Activated CD8-positive, alpha-beta T cell treated with anti-CD3 and anti-CD28 coated beads for 36 hours (primary cell): ENCODE measurements at places on chromosomes 1 and 21. TPM values are rescaled to one million over a fixed set of nuclear protein-coding genes. Genes with fewer than 3 reads are reported as not detected.

The KCNJ10 gene
- 0.29 TPM for total RNA-seq

The TMPRSS15 gene
- total RNA-seq = not detected

- no peak for DNase-seq
- H3K4me3 ChIP-seq = no peak overlapping the region
- no peak overlapping the region for H3K27ac ChIP-seq
- no peaks in the 10 kb centered on the region for H3K4me1 ChIP-seq
- no peaks in the 10 kb centered on the region for H3K36me3 ChIP-seq
Observed at GRCh38 chr1:201719812-201720521, 109.0 kb upstream of the IPO9 start.

DNA sequence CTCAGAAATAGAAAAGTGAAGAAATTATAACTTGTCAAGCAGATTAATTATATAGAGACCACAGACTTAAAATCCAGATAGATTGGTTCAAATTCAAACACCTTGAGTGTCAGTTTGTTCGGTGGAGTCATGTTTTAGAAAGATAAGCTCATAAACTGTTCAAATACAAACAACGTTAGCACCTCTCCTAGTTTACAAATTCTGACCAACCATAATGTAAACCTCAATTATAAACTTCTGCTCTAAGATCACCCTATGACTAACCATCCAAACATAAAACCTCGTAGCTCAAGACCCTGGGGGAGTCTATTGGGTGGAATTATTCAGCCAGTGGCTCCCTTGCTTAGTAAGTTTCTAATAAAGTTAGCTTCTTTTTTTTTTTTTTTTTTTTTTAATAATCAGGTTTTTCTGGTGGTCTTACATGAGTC, 12.4 kb downstream of the CBR1 start:
- no peaks in the 10 kb centered on the region for H3K27me3 ChIP-seq
- no peak overlapping the region for H3K27ac ChIP-seq
- no peak for DNase-seq
- peaks cover 17% of the 10 kb centered on the region for H3K4me1 ChIP-seq

GRCh38 chr1:63010913-63011660, 227.2 kb downstream of the ATG4C start:
- no peak for DNase-seq
- peaks cover 5% of the 10 kb centered on the region for H3K27me3 ChIP-seq
- no peaks in the 10 kb centered on the region for H3K36me3 ChIP-seq
- no peak overlapping the region for H3K4me3 ChIP-seq
- H3K4me1 ChIP-seq = no peaks in the 10 kb centered on the region
- no peak overlapping the region for H3K27ac ChIP-seq

DNA sequence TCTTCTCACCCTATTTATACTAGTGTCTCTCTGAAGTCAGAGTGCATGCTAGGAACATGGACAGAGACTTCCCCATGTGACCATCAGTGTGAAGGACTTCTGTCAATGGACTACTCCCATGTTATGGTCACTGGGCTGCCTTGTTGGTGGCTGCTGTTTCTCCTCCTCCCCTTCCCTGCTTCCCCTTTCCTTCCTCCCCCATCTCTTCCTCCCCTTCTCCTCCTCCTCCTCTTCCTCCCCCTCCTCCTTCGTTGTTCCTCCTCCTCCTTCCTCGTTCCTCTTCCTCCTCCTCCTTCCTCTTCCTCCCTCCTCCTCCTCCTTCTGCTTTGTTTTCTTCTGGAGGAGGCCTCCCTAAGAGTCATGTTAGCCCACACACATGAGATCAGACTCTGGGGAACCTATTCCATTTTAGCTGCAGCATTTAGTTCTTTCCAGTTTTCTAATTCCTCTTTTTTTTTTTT, 35.8 kb downstream of the IER5 start:
- peaks cover 4% of the 10 kb centered on the region for H3K27me3 ChIP-seq
- no peak for DNase-seq
- peaks cover 17% of the 10 kb centered on the region for H3K4me1 ChIP-seq
- H3K36me3 ChIP-seq = no peaks in the 10 kb centered on the region
- H3K27ac ChIP-seq = no peak overlapping the region
- H3K4me3 ChIP-seq = no peak overlapping the region

GRCh38 chr21:31571879-31572278, 87.6 kb upstream of the SOD1 start:
- H3K4me3 ChIP-seq = no peak overlapping the region
- no peaks in the 10 kb centered on the region for H3K27me3 ChIP-seq
- DNase-seq = no peak
- H3K27ac ChIP-seq = no peak overlapping the region
- no peaks in the 10 kb centered on the region for H3K4me1 ChIP-seq

DNA sequence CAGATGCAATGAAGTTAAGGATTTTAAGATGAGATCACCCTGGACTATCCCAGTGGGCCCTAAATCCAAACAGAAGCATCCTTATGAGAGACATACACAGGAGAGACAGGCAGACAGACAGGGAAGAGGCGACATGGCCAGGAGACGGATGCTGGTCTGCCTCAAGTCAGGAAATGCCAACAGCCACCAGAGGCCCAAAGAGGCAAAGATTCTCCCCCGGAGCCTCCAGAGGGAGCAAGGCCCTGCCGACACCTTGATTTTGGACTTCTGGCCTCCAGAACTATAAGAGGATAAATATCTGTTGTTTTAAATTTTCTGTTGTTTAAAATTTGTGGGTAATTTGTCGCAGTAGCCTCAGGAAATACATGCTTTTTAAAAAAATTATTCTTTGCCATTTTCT, 116.4 kb downstream of the GLIS1 start:
- DNase-seq = no peak
- H3K4me3 ChIP-seq = no peak overlapping the region
- no peaks in the 10 kb centered on the region for H3K27me3 ChIP-seq

The VWA5B1 gene
- total RNA-seq = not detected

- no peaks in the 10 kb centered on the region for H3K36me3 ChIP-seq
- no peak overlapping the region for H3K4me3 ChIP-seq
- no peaks in the 10 kb centered on the region for H3K4me1 ChIP-seq
- DNase-seq = no peak
- no peak overlapping the region for H3K27ac ChIP-seq
Observed at GRCh38 chr1:60972841-60973364, 109.5 kb upstream of the NFIA start.

DNA sequence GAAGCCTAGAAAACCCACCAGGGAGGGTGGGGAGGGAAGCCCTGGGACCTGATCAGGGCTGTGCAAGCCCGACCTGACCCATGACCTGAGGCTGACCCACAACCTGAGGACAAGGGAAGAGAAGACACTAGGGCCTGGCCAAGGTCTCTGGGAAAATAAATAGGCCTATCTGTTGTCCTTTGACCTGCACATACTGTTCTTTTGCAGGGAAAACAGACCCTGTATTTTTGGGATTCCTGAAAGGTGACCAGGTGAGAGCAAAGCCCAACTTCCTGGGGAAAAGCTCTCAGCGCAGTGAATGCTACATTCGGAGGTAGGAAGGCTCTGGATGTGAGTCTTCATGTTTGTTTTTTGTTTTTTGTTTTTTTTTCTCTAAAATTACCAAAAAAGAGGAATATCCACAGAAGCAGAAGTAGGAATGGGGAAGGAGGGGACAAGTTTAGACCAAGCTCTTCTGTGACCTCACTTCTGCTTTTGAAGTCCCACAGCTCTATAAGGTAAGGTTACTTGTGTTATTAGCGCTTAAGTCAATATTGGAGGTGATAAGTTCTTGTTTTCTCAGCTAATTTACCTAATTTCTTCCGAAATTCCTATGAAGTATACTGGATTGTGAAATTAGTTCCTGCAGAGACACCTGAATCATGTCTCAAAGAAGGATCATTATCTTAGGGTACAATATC, 26.2 kb upstream of the LYST start:
- H3K4me3 ChIP-seq = no peak overlapping the region
- no peaks in the 10 kb centered on the region for H3K27me3 ChIP-seq

DNA sequence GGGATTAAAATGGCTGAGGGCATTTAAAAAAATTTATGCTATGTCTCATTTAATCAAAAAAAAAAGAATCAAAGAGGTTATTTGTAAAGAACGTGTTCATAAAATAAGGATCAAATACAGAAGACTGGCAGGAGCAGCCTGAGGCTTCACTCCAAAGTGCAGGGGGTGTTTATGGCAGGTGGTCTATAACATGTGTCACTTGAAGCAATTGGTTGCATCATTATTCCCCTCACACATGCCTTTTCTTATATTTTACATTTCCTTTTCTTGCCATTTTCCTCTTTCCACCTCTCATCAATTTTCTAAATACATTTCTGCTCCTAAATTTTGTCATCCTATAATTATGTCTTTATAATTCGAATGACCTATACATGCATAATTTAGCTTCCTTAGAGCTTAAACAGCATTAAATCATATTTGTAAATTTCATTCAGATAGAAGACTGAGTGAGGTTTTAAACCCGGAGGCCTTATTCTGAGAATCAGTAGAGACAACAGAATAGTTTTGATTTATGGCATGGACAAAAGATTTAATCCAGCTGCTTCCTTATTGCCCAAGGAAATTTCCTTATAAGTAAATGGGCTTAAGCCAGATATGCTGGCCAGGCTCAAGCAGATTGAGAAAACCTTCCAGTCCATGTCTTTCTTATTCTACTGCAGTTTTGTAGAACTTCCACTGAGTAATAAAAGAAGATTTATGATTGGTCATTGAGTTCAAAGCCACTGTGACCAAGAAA, 322.8 kb downstream of the TGFB2 start:
- H3K27ac ChIP-seq = no peak overlapping the region
- DNase-seq = no peak
- H3K36me3 ChIP-seq = no peaks in the 10 kb centered on the region
- H3K27me3 ChIP-seq = no peaks in the 10 kb centered on the region
- no peaks in the 10 kb centered on the region for H3K4me1 ChIP-seq

DNA sequence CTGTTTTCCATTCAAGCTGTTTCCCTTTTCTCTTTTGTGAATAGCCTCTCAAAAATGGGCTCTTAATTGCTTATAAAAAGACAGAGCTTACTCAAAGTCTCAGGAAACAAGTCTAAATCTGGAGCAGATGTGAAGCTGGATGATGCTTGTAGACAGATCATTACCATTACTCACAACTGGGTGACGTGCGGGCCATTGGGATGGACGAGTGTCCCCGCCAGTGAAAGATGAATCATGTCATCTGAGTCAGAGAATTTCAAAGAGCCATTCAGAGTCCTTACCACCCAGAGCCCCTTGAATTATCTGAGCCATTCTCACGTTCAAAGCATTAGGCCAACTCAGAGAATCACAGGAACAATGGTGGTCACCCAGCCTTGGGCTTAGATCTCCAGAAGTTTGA, 134.6 kb downstream of the HUNK start:
- H3K4me1 ChIP-seq = no peaks in the 10 kb centered on the region
- no peak overlapping the region for H3K4me3 ChIP-seq
- no peaks in the 10 kb centered on the region for H3K36me3 ChIP-seq
- H3K27ac ChIP-seq = no peak overlapping the region
- H3K27me3 ChIP-seq = peaks cover 4% of the 10 kb centered on the region
- no peak for DNase-seq

The GALE gene
- total RNA-seq = 43.6 TPM

The LCE3D gene
- not detected for total RNA-seq

DNA sequence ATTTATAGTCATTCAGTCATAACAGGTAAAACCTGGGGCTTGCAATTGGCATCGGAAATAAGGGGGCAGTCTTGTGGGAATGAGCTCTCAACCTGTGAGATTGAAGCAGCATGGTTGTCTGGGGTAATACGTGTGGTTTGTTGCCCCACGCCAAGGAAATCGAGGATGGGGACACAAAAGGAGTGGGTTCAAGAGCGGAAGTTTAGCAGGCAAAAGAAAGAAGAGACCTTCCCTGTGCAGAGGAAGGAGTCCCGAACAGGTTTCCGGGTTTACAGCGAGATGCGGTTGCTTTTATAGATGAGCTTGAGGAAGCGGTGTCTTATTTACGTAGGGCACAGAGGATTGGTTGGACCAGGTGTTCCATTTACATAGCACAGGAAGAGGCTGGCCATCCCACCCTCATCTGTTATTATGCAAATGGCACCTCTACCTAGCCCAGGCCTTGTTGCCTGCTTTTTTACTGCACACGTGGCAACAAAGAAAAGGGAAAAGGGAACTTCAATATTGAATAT, 37.3 kb downstream of the IFNAR1 start:
- DNase-seq = peak; percentile 74

GRCh38 chr1:28416509-28417194, 47.1 kb downstream of the PHACTR4 start:
- peaks cover 17% of the 10 kb centered on the region for H3K4me1 ChIP-seq
- no peaks in the 10 kb centered on the region for H3K36me3 ChIP-seq
- no peak overlapping the region for H3K27ac ChIP-seq
- H3K27me3 ChIP-seq = no peaks in the 10 kb centered on the region
- no peak overlapping the region for H3K4me3 ChIP-seq

The SELP gene
- total RNA-seq = 0.50 TPM
